ENCODE measurements at places on chromosomes 2 and 18.
A peak's percentile ranks its signal among the peaks of the same experiment; 100 is the strongest.

GRCh38 chr18:24228667-24229041, 89.8 kb downstream of the CABYR start:
- no peak for DNase-seq

- no peak for DNase-seq
Measured at GRCh38 chr2:168751104-168751740, 51.2 kb upstream of the NOSTRIN start.

GRCh38 chr2:160309585-160309984, 109.5 kb upstream of the ITGB6 start:
- DNase-seq: no peak

DNA sequence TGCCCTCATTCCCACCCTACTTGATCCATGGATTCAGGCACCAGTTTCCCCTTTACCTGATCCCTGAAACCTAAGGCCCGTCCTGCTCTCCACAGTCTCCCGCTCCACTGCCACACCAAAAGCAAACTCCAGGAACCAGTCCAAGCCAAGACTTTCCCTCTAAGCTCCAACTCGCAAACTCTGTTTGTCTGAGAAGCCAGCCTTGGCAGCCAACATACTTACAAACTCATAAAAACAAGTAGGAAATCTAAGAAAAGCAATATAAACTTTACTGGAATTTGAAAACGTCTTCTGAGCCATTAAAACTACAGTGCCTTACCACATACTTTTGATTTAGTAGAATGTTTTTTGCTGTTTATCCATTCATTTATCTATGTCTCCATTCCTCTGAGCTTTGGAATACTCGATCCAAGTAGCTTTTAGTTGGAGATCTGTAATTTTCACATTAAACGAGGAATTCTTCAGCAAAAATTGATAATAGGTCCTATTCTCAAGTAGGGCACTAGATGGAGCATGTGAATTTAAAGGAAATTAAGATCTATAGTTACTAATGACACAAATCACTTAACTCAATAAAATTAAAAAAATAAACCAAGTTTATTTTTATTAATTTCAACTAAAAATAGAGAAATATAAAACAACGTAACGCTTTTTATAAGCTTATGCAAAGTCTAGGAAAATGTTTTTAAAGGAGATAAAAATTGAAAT, 199.7 kb downstream of the MYO3B start:
- DNase-seq: no peak

- no peak for DNase-seq
Measured at GRCh38 chr2:138919120-138919747, 139.0 kb upstream of the NXPH2 start.

- no peak for DNase-seq
Measured at GRCh38 chr2:182366628-182367027, 60.2 kb downstream of the PDE1A start.

DNA sequence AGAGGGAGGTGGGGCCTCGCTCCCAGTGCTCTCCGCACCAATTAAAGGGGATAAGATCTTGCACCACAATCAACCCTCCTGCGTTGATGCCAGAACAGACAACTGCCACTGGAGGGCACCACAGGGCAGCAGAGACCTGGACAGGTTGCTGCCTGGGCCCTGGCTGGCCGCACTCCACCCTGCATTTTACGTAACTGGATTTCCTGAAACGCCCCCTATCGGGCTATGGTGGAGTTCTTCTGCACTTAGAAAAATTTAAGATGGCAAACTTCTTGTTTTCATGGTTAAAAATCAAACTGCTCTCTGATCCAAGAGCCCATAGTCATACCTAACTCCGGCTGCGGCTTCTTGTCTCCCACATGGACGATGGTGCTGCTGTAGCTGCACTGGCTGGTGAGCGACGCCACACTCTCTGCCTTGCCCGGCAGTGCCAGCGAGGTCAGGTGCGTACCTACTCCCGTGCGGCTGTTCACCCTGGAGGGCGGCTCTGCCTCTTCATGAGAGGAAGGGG, 16.8 kb upstream of the HES6 start:
- DNase-seq: peak; percentile 89

- DNase-seq: no peak
Measured at GRCh38 chr2:18161681-18162080, 283.2 kb downstream of the KCNS3 start.

GRCh38 chr2:174836995-174837390, 72.7 kb upstream of the CHRNA1 start:
- no peak for DNase-seq

DNA sequence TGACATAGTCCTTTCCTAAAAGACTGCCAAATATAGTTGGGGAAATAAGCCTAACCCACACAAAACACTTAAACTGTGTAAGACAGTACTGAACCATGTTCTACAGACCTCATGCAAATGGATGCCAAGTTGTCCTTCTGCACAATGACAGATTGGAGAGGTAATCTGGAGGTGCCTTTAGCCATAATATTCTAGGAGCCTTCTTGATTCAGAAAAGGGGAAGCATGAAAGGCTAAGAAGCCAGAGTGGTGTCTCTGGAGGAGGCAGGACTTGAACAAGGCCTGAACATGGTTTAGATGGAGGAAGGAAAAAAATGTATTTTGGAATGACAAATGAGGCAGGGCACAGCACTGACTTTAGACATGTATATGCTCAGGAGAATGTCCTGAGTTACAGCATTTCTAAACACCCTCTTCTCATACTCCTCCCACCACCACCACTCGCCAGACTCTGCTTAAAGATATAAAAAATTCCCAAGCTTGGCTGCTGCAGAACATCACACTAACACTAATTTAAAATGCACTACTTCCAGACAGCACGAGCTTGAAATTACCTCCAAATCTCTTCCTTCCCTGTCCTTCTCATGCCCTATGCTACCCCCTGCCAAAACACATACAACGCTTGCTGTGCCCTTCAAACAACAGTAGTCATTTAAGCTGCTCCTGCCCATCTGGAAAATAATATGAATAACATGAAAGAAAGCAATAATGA, 110.4 kb downstream of the ANKRD44 start:
- DNase-seq: no peak

GRCh38 chr2:29747786-29748470, 173.5 kb downstream of the ALK start:
- DNase-seq: no peak

GRCh38 chr18:60966876-60967275, 366.4 kb upstream of the CDH20 start:
- DNase-seq: no peak

- DNase-seq: no peak
Measured at GRCh38 chr18:39058386-39059000, 1492.9 kb upstream of the CELF4 start.

GRCh38 chr2:174670446-174670845, 72.8 kb upstream of the WIPF1 start:
- no peak for DNase-seq

- no peak for DNase-seq
Measured at GRCh38 chr2:152355409-152355831, 20.4 kb downstream of the FMNL2 start.

DNA sequence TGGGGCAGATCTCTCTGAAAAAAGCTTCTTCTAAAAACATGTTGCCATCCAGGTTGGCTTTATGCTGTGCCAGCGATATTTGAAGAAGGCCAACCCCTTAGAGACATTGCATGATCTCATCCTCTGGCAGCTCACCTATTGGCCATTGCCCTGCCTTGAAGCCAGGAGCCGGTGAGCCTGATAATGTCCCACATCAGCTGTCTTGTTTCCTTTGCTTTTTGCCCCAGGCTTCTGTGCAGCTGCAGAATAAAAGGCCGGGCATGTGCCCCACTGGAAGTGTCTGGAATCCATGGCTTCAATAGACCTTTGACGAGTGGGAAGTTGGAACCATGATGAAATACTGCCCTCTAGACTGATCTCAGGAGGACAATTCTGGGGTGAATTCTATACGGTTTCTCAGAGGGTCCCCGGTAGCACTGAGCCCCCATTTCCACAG, 523.5 kb upstream of the ZEB2 start:
- DNase-seq: no peak

DNA sequence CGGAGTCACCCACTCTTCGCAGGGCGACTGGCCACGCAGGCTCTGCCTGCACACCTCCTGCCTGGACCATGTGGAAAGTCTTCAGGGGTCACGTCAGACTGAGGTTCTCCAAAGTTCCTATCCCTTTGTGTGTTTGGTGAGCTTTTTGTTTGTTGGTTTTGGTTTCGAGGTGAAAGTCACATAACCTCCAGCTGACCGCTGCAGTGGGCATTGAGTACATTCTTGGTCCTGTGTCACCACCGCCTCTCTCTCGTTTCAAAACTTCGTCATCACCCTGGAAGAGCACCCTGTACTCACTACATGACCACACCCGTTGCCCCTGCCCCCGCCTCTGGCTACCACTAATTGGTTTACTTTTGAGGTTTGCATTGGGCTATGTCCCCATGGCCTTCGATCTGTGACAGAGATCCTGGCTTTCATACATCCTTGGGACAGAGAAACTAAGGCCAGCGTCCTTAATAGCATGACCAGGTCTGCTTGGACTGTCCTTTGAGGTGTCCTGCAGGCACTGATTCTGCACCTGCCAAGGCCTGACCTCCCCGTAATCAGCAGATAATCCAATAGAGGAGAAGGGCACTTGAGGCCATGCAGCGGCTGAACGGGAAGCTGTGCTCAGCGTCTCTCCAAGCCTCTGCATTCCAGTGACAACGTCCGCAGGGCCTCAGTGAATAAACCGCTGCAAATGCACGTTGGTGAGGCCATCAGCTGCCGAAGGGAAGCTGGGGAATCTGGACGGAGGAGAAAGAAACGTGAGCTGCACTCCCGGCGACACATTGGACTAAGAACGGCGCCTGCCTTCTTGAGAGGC, 46.8 kb downstream of the SH3BP4 start:
- DNase-seq: no peak

DNA sequence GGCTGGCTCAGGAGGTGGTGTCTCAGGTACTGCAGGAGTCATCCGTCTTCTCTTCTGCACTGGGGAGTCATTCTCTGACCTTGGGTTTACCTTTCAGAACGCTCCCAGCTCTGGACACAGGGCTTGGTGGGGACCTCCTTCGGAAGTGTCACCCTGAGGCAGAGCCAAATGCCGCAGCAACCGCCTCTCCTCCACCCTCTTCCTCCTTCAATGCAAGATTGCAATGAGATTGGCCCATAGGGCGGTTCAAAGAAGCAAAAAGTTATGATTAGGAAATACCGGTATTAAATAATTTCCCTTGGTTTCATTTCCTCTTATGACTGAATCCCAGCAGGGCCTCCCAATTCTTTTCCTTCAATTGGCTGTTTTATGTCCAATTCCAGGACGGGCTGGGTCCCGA, 178.8 kb downstream of the ACKR3 start:
- DNase-seq: no peak

GRCh38 chr2:100248044-100248330, 74.3 kb downstream of the LONRF2 start:
- DNase-seq: no peak

All from activated effector memory CD4-positive, alpha-beta T cell treated with anti-CD3 and anti-CD28 coated beads, Interleukin-2, amount 50 U/mL, for 16 hours (primary cell).